ENCODE measurements at places on chromosomes 5 and 9.

DNA sequence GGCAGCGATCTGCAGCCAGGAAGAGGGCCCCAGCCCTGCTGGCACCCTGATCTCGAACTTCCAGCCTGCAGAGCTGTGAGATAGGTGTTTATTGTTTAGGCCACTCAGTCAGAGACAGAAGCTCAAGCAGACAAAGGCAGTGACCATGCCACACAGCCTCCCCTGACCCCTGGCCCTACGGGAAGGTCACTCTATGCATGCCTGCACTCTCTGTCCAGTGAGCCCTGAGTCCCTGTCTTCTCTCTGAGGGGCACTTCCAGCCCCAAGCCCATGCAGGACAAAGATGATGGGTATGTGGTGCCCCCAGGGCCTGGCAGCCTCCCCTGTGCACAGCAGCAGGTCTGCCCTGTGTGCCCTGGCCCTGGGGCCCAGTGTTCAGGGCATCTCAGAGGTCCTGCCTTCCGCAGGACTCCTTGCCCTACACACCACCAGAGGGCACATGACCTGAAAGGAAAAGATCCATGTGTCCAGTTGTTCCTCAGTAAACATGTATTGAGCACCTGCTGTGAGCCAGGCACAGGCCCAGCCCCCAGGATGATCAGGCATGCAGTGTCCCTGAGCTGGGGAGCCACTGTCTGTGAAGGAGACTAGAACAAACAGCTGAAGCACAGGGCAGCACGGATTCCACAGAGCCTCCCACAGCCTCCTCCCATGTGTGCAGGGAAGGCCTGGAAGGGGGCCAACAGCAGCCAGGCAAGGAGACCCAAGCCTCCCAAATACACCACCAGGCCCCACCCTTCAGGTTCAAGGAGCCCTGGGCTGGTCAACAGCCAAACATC lies 109.3 kb downstream of the ATPSCKMT start:
- DNase-seq, result no peak

DNA sequence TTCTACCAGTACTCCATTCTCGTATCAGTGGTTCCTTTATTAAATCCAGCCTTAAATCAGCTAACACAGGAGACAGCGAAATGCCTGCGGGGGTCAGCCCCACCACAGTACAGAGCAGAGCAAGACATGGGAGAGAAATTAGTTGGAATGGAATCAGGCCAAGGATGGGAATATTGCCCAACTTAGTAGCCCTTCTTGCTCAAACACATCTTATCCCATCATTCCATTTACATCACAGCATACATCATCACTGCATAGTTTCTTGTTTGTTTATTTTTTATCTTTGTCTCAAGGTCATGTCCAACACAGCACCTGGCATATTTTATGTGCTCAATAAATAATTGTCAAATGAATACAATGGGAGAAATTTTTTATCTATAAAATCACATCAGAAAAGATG lies 34.3 kb upstream of the DAB2 start:
- no peak for DNase-seq

DNA sequence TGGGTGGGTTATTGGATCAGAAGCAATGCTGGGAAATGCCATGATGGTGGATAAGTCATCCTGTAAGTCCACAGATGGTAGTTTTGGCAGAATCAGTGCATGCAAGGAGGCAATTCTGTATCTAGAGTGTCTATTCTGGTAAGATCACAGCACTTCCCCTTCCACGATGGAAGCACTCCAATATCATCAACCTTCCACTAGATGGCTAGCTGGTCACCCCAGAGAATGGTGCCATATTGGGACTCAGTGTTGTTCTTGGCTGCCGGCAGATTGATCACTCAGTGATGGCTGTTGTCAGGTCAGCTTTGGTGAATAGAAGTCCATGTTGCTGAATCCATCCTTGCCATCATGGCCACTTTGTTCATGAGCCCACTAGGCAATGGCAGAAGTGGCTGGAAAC lies 553.5 kb downstream of the CSNK1G3 start:
- no peak for DNase-seq

DNA sequence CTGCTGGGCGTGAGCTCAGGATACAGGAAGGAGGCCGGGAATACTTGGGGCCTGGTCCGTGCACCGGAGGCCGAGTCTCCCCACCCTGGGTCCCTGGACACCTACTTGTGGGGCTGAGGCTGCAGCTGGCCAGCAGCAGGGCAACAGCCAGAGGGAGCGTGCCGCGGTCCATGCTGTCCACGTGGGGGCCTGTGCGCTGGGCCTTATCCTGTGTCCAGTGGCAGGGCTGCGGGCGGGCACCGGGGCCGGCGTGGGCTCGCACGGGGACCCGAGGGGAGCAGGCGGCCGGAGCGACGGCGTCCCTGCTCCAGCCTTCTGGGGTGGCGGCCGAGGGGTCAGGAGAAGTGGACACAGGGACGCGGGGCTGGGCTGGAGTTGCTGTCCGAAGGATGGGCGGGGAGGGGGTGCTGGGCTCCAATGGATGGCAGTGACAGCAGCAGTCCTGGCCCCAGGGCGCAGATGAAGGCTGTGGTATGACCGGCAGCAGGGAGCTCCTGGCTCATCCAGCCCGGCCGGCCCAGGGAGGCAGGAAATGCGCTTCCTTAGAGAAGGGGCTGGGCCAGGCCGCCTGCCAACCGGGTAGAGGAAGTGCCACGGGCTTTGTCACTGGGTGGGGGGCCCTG lies at the start of gene ENG:
TSS of gene ENG (minus strand) at position 475 of the 623 bp plus-strand sequence. CDS start at position 172, 303 bp downstream.
- peak; percentile 36 for DNase-seq

GRCh38 chr9:100880284-100880683 lies 148.2 kb upstream of the PLPPR1 start:
- no peak for DNase-seq

- no peak for DNase-seq
Observed at GRCh38 chr5:173835661-173836060, 52.5 kb upstream of the CPEB4 start.

DNA sequence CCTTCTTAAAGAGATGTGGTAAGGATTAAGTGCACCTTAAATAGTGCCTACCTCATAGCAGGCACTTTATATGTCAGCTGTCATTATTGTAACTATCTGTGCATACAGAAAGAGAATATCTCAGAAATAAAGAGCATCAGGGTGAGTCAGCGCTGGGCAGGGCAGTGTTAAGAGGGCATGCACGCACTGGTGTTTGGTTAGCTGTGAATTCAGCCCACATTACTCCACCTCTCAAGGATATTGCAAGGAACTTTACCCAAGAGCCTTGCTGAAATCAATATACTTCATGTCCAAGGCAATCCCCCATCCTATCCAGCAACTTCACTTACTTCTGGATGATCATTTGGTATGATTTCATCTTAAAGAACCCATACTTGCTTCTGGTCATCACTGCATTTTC lies 300.9 kb downstream of the NTRK2 start:
- DNase-seq, result no peak

DNA sequence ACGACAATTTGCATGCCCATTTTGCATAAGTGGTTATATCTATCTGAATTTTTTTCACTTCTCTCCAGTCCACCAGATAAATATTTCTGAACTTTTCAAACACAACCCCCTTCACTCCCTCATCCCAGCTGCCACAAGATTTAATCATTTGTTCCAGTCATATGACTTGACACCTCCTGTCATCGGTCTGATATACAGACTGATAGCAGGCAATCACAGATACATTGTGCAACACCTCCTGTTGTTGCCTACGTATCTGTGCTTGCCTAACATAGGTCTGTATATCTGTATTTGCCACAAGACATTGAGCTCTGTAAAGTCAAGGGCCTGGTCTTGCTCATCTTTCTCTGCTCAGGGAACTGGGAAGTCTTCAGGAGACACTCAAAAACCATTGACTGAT lies 65.6 kb downstream of the GNA14 start:
- DNase-seq, result no peak

- no peak for DNase-seq
Observed at GRCh38 chr5:179273441-179274145, 71.7 kb downstream of the ADAMTS2 start.

DNA sequence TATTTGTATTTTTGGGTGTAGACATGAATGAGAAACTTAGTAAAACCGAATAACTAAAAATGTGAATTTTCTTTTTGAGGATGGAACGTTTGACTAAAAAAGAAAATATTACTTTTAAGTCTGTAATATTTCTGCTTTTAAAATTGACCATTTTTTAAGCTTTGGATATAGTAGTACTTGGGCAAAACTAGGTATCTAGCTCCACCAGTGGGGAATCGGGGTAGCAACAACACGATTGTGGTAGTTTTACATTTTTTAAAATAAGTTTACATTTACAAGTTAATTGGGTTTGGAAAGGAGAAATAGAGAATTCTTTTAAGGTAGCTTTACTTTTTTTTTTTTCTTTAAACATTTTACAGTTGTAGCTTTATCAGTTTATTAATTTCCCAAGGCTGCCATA lies 154.4 kb downstream of the MAN2A1 start:
- no peak for DNase-seq

- no peak for DNase-seq
Observed at GRCh38 chr5:994272-994607, 14.4 kb upstream of the NKD2 start.

DNA sequence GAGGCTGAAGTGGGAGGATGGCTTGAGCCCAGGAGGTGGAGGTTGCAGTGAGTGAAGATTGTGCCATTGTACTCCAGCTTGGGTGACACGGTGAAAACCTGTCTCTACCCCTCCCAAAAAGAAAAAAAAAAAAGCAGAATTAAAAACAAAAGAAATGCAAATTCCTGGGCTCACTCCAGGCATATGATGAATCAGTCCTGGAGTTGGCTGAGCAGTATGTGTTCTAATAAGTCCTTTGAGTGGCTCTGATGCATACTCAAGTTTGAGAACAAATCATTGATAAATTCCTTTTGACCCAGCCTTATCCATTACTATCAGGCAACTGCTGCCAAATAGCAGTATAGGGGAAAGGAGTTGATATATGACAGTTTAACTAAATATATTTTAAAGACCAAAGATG lies 28.3 kb downstream of the UHRF2 start:
- DNase-seq, result no peak

DNA sequence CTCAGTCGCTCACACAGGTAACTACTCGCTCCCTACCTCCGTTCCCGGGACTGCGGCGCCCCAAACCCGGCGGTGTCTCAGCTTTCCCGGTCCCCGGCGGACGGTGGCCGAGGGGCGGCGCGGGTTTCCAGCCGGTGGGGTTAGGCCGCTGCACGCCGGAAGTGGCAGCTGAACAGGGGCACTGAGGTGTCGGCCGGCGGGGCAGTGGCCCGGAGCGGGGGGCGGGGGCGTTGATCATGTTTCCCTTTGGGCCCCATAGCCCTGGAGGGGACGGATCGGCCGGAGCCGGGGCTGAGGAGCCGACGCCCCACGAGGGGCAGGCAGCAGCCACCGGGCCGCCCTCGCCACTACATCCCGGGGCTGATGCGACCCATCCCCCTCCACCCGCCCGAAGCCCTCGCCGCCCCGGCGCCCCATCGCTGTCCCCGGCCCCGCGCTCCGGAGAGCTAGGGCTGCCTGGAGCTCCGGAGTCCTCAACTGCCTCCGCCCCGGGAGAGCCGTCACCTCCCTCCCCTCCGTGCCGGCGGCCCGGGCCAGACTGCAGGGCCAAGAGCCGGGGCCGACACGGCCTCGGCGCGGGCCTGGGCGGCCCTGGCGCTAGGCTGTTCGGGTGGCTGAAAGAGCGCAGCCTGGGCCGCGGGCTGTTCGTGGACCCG lies at the start of gene DCAF10:
TSS of gene DCAF10 (plus strand) at position 167 of the 656 bp plus-strand sequence. CDS start at position 237, 70 bp downstream.
- peak; percentile 89 for DNase-seq

GRCh38 chr5:67133776-67134175 lies 62.8 kb downstream of the CD180 start:
- DNase-seq, result no peak

GRCh38 chr9:76717613-76718012 lies 46.6 kb upstream of the PCA3 start:
- no peak for DNase-seq

- peak; percentile 4 for DNase-seq
Observed at GRCh38 chr5:179198825-179199224, 138.7 kb downstream of the ZNF354C start.

DNA sequence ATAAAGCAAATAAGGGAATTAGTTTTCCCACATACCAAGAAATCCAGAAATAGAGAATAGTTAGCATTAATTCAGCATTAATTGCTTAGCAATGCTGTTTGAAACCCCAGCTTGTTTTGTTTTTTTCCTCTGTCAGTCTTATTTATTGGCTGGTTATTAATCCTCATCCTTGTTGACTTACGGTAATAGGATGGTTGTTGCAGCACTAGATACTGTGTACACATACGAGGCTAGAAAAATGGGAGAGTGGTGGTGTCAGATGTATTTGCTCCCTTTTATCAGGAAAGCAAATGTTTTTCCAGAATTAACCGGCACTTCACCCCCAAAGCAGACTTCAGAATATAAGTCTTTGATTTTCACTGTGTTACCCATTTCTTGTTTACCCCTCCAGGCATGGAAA lies 60.4 kb downstream of the ERBIN start:
- DNase-seq, result no peak

All from activated naive CD4-positive, alpha-beta T cell treated with anti-CD3 and anti-CD28 coated beads, Interleukin-2, amount 50 U/mL, for 16 hours (primary cell).